Vagina (tissue), 2 donors: ENCODE measurements at places on chromosomes 12 and 14. TPM values are rescaled to one million over a fixed set of nuclear protein-coding genes. Genes with fewer than 3 reads are reported as not detected.

DNA sequence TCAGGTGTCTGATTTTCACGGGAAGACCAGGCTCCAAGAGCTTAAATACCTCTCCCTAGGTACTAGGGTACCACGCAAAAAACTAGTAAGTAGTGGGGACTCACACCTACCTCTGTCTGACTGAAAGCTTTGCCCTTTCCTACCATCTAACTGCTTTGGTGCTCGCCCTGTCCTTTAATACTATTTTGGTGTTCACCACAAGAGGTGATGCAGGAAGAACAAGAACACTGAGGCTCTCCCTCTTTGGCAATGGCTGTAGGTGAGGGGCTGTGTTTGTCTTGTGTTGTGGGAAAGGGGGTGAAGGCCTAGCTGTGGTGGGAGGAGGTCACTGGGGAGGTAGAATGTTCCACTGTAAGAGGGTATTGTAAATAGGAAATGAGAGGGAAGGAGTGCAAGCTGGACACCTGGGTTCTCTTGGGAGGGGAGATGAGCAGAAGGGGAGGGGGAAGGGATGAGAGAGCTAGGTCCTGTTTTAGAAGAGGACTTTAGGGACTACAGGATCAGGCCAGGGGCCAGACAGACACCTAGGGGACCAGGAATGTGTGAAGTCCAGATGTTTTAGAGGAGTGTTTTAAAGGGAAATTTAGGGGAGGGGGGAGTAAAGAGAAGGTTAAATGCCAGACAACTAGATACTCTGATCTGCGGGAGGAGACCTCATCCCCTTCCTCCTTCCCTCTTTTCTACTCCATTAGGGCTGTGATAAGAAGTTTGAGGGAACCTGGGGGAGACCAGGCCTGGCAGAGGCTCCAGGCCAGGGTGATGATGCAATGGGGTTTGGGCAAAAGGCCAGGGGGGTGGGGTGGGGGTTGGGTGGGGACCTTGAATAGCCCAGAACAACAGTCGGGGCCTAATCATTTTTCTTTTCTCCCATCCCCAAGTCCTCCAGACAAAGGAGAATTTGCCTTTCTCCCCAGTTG, 2.1 kb downstream of the ITGA5 start:
- DNase-seq = no peak

GRCh38 chr14:52729925-52730708, at the start of gene STYX:
Gene STYX (plus strand): TSS chr14:52730166. CDS start chr14:52730475, 309 bp downstream.
- peak; percentile 98 for DNase-seq

- DNase-seq = no peak
These were observed 1.2 kb downstream of the GLIPR1 start for GRCh38 chr12:75481774-75482173.

DNA sequence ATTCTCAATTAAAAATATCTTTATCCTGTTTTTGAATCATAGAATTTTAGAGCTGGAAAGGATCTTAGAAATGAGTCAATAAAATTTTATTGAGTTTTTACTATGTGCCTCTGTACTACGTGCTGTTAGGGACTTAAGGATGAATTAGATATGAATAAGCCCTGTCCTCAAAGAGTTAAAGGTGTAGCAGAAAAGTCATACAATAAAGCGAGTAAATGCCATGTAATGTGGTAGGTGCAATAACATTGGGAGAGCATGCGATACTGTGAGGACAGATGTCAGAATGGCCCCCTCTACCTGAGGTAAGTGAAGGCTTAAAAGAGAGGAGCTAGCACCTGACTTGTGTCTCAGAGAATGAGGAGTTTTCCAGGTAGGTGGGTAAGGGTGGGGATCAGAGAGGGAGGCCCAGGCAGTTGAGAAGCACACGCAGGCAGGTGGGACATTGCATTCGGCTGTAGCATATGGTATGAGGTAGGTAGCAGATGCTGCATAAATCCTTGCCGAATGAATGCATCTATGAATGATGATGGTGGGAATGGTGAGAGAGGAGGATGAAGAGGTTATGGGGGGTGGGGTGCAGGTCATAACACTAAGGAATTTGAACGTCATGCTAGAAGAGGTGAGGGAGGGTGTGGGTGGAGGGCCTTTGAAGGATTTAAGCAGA, 35.4 kb upstream of the ATP23 start:
- no peak for DNase-seq

DNA sequence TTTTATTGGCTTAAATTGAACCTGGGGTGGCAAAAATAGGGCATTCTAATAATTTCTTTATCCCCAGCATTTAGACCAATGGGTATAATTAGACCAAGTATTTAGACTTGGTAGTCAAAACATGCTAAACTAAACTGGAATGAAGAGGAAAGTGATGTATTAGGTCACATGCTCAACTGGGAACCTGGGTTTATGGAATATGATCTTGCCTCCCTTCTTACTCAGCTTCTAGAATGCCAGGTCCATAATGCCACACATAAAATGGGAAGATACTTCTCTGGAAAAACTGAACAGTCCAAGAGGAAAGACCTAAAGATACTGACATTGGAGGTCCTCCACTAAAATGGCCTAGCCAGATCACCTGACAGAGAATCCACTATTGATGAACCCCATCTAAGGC, 6.2 kb upstream of the BIN2 start:
- DNase-seq = no peak

DNA sequence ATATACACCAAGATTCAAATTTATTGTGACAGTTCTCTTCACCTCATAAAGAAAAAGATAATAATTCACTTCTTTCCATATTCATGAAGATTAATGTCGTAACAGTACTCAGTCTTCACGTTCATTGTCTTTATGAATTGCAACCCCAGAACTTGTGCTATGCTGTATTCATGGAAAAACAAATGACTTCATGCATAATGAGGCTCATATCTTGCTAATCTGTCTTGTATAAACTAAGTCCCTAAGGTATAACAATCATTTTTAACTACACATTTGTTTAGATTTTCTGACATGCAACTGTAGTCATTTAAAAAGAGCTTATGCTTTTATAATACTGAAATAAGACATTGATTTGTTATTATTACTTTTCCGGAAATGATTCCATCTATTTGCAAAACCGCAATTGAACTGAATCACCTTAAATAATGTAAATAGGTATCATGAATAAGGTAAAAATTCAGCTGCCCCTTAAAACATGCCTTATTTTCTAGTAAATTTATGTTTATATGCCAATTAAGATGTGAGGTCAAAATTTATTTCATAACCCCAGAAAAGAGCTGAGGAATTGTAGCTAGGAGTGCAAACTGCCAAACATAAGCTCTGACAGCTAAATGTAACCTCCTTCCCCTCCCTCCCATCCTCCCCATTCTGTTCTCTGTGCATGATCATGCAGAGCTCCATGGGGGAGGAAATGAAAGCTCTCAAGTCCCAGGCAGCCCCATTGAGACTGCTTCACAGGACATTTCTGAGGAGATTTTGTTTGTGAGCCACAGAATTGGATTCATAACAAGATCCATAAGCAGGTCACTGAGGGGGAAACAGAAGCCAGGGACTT, 301.6 kb downstream of the ATP23 start:
- no peak for DNase-seq

DNA sequence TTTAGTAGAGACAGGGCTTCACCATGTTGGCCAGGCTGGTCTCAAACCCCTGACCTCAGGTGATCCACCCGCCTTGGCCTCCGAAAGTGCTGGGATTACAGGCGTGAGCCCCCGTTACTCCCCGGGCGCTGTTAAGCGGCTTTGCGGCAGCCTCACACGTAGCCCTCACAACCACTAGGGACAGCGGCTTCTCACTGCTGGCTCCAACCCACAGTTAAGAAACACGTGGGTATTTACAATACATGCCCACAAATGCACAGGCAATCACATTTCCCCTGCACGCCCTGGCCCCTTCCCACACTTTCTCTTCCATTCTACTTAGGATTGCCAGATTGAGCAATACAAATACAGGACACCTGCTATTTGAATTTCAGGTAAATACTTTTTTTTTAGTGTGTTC, 37.0 kb upstream of the EIF5 start:
- no peak for DNase-seq

DNA sequence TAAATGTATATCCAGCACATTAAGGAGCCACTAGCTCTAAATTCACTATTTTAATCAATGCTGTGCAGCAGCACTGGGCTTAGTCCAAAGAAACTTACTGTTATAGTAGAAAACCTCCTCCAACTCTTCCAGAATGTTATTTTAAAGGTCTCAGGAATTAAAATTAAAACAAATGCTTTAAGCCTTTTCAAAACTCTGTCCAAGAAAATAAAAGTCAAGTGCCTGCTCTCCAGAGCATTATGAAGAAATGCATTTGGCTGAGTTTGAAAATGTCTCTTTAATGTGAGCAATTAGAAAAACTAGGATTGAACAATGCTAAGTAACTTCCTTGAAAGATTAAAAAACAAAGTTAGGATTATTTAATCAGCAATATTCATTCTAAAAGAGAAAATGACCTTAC, 322.4 kb upstream of the DCN start:
- DNase-seq = no peak

- no peak for DNase-seq
These were observed 118.9 kb downstream of the ETV6 start for GRCh38 chr12:11768233-11768965.

DNA sequence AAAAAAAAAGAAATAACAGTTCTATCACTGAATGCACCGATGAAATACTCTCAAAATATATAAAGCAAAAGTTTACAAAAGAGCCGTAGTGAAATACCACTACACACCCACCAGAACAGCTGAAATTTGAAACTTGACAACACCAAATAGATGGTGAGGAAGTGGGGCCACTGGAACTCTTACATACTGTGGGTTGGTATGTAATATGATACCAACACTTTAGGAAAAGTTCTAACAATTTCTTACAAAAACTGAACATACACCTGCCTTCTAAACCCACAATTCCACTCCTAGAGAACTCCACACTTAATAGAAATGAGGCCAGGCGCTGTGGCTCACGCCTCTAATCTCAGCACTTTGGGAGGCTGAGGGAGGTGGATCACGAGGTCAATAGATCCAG, 14.1 kb downstream of the EIF5 start:
- DNase-seq = no peak

GRCh38 chr14:82009993-82010392, 476.3 kb upstream of the SEL1L start:
- no peak for DNase-seq

GRCh38 chr14:33029511-33029910, 90.8 kb downstream of the NPAS3 start:
- no peak for DNase-seq

DNA sequence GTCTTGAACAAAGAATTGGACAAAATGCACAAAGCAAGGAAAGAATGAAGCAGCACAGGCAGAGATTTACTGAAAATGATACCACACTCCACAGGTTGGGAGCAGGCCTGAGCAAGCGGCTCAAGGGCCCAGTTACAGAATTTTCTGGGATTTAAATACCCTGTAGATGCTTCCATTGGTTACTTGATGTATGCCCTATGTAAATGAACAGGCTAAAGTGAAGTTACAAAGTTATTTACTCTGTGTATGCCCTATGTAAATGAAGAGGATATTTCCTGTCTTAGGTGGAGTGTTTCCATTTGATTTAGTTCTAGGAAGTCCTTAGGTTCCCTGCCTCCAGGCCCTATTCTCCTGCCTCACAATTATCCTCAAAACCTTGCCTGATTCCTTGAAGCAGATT, 36.6 kb downstream of the TMX1 start:
- no peak for DNase-seq

The FAM90A1 gene
- not detected for total RNA-seq

The ATL1 gene
- 6.9 TPM for total RNA-seq

The DNAJC22 gene
- 3.7 TPM for total RNA-seq

The TAS2R8 gene
- 0.98 TPM for total RNA-seq

The ST8SIA1 gene
- total RNA-seq = 5.2 TPM

The BLOC1S1 gene
- total RNA-seq = 173 TPM
